Activated T-helper 1 cell treated with Interleukin-2 at 50 U/mL for 16 hours (primary cell): ENCODE measurements at places on chromosomes 7 and 10.

DNA sequence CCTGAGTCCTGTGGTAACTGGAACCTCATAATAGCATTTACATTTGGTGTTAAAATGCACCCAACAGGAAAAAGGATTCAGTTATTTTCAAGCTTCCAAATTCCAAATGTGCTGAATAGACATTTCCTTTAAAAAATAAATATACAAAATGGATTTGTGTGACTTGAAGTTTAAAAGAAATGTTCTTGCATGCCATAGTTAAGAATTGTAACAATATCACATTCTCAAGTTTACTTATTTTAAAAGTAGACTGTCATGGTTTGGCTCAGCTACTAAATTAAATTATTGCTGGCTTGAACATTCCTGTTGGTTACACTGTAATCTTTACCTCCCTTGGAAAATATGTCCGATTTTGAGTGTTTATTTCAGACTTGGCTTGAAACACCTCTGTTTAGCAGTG is 31.5 kb downstream of the BICC1 start:
- no peak for DNase-seq

- no peak for DNase-seq
Measured at GRCh38 chr7:121945066-121945465, 72.1 kb downstream of the PTPRZ1 start.

DNA sequence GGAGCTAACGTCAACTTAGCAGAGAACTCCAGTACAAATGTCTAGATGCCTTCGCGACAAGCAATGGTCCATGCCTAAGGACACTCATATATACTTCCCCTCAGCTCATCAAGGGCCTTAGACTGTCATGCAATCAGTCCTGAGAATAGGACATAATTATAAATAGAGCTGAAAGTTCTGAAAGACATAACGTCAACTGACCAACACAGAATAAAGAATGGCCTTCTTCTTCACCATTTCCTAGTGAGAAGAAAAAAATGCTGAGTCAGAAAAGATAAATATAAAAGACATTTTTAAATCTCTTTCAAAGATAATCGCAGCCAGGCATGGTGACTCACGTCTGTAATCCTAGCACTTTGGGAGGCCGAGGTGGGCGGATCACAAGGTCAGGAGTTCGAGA is 83.2 kb downstream of the ARMH3 start:
- DNase-seq: no peak

- DNase-seq: no peak
Measured at GRCh38 chr7:20306180-20306946, 24.3 kb upstream of the ITGB8 start.

- DNase-seq: no peak
Measured at GRCh38 chr7:143374561-143374960, 6.6 kb upstream of the ZYX start.

- DNase-seq: no peak
Measured at GRCh38 chr10:23868121-23868520, 340.8 kb upstream of the KIAA1217 start.

- no peak for DNase-seq
Measured at GRCh38 chr7:127650847-127651555, 993 bp upstream of the SND1 start.

DNA sequence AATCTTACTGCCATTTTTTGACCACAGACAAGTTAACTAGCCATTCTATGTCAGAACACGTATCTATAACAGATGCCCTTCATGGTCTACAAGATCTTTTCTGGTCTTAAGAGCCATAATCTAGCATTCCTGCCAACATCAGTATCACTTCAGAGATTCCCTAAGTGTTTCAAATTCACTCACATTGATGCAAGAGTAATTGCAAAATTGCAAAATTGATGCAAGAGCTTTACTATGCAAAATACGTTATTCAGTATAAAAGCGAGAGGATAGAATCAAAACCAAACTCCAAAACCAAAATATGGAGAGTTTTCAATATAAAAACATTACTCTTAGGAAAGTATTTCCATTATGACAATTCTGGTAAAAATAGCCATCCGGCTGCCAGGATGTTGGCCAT is 38.1 kb upstream of the PPP1R17 start:
- no peak for DNase-seq

DNA sequence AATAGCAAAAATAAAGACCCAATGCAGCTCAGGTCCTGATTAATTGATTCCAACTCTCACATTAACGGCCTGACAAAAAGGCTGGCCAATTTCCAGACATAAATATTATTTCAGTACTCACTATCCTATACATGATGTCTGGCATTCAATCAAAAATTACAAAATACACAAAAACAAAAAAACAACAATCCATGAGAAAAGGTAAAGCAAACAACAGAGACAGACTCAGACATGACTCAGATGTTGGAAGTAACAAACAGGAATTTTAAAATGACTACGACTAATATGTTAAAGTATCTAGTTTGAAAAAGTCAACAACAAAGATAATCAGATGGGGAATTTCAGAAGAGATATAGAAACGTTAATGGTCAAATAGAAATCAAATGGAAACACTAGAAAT is 152.8 kb downstream of the AMPH start:
- DNase-seq: no peak

DNA sequence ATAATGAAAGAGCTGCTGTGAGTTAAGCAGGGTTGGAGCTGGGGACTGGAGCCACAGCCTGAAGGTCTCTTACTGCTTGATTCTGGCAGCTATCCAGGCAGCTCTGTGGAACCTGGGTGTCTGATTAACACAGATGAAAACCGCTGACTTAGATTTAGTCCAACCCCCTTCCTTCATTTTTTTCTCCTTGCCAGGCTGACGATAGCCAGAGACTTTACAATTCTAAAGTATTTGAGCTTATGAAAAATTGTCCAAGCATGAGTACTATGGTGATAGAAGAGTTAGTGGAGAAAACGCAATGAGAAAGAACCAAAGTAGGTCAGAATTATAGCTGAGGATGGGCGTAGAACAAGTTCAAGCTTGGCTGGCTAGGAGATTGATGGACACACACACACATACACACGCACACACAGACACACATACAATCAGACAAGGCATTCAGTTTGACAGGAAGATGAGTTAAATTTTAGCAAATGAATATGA is 13.5 kb upstream of the GPR85 start:
- no peak for DNase-seq

- DNase-seq: no peak
Measured at GRCh38 chr10:62374862-62375710, 917 bp downstream of the ZNF365 start.

GRCh38 chr7:116800594-116800993 is 61.8 kb upstream of the CAPZA2 start:
- DNase-seq: no peak

DNA sequence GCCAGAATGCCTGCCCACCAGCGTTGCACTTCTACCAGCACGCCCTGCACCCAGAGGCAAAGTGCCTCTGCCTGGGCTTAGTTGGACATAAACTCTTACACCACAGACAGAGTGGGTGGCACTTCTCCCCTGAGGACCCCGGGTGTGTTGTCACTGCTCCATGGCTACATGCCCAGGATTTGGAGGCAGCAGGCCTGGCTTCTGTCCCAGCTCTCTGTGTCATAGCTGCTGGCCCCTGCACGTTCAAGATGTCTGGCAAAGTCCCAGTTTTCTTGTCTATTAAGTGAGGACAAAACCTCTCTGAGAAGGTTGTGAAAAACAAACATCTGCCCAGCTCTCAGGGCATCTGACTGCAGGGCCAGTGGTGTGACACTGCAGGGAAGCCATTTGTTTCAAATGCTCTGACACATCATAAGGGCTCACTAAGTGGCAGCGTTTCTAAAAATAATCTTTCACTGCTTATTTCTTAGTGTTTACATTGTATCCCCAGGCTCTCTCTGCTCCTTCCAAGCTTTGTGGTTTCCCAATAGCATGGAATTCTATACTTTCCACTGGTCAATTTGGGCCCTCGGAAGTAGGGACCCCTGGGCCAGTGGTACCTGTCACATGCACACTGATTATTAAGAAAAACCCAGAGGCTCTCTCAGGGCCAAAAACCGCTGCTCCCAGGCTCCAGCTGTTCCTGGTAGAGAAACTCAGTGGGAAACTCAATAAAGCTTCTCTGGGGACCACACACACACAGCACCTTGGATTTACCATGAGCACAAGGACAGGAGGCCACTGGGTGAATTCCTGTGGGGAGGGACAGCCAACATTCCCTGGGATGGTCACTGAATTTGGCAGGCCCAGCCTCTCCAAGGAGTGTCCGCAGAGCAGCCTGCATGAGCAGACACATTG is 86.2 kb upstream of the ANLN start:
- DNase-seq: no peak

GRCh38 chr7:13489386-13489785 is 500.1 kb downstream of the ETV1 start:
- DNase-seq: no peak

GRCh38 chr10:92740762-92741161 is 51.0 kb downstream of the HHEX start:
- DNase-seq: no peak

DNA sequence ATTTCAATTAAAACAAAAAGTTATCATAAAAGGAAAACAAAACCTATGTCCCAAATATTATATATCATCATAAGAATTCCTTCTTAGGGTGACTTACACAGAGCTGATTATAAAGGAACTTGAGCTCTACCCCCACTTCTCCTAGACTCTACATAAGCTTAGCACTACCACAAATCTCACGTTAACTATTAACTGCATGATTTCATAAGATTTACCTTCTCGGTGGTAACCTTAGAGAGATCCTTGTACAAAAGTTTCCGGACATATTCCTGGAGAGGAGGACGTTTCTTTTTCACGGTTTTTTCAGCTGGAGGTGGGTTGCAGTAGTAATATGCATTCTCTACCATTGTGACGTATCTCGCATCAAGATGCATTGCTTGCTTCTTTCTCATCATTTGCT is 83.7 kb downstream of the UPF2 start:
- DNase-seq: no peak

- no peak for DNase-seq
Measured at GRCh38 chr7:108181073-108181985, 51.2 kb upstream of the LAMB4 start.

DNA sequence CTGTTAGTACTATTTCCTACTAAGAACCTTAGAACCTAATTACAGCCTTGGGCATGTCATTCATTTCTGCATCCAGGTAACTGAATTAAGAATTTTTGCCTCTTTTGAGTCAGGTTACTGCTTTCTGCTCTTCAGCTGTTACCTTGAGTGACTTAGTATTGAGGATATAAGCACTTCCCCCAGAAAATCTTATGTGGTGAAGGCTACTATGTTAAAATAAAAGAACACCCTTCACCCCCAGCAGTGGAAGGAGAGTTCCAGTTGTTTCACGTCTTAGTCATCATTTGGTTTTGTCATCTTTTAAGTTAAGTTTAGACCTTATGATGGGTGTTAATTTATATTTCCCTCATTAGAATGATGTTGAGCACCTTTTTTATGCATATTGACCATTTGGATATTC is 82.8 kb downstream of the GLCCI1 start:
- DNase-seq: no peak

DNA sequence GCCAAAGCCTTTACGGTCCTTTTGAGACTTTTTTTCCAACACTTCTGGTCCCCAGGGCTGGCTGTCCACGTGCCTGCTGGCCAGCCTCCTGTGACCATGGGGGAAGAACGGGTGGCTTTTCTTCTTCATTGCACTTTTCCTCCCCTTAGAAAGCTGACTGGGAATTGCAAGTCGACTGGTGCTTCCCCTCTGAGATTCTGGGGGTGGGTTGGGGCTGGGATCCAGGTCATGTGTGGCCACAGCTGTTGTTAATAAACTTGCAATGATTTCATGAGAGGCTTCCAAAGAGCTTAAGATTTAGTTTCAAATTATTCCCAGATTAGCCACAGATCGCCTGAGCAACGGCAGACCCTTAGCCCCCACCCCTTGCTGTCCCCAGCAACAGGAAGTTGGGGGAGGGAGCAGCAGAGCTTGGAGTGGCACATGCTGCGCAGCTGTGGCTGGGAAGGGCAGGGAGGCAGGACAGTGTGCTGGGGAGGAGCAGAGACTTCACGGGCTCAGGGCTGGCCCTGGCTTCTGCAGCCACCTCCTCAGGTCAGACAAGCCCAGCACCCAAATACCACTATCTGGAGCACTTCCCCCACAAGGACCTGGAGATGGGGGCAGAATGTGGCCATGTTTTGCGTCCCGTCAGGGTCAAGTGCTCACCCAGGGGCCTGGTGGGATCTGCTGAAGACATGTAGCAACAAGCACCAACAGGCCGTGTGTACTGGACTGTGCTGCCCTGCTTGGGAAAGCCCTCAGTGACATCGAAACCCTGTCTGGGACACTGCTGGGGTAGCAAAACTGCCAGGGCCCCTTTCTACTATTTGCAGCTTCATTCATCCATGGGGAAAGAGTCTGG is 147.1 kb downstream of the RNF216 start:
- no peak for DNase-seq

GRCh38 chr7:157980774-157981173 is 606.8 kb downstream of the PTPRN2 start:
- DNase-seq: no peak

DNA sequence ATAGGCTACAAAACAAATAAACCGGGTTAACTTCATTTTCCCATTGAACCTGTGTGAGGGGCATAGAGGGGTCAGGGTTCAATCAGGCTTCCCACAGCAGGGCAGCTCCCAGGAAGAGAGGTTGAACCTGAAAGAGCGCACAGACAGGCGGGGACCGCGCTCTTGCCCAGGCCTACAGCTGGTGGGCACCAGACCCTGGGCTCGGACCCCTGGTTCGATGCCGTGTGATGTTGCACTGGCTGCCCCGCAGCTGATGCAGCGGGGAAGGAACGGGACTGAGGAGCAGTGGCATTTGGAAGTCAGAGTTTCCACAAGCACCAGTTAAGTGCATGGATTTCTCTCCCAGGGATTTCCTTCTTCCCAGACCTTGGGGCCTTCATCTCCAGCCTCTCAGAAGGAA is 72.6 kb upstream of the INSIG1 start:
- no peak for DNase-seq

GRCh38 chr10:62979921-62980320 is 153.2 kb upstream of the NRBF2 start:
- DNase-seq: no peak

DNA sequence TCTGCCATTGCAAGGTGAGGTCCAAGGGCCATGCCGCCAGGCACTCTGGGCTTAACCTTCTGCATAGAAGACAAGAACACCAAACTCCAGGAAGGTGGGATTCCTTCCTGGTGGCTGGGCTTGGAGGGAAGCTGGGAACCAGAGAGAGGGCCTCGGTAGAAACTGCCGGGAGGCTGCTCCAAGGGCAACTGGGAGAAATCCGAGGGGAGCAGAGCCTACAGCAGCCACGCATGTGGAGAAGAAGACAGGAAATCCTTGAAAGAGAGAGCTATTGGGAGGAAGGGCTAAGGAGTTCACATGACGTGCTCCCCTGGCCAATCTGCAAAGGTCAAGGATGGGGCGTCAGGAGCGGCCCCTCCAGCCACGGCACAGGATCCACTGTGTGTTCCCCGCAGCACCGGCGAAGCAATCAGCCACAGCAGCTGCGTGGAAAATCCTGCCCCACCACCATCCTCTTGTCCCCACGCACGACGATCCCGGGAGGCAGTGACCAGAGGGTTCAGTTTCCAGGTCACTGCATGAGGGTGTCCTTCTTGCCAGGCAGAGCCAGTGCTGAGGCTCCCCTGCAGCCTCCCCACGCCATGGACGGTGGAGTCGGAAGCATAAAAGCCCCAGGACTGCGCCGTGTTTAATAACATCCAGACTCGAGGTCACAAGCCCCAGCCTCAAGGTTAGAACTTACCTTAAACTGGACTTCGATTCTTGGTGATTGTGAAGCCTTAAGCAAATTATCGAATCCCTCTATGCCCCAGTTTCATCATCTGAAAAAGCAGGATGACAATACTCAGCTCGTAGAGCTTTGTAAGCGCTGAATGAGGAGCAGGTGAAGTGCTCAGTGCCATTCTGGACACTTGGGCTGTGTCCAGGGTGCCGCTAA is 8.6 kb upstream of the PPP2R2D start:
- no peak for DNase-seq

- no peak for DNase-seq
Measured at GRCh38 chr10:50552308-50552707, 71.4 kb downstream of the SGMS1 start.

- no peak for DNase-seq
Measured at GRCh38 chr7:40658729-40659128, 523.9 kb downstream of the SUGCT start.
